ENCODE measurements at places on chromosomes 5 and 9.

DNA sequence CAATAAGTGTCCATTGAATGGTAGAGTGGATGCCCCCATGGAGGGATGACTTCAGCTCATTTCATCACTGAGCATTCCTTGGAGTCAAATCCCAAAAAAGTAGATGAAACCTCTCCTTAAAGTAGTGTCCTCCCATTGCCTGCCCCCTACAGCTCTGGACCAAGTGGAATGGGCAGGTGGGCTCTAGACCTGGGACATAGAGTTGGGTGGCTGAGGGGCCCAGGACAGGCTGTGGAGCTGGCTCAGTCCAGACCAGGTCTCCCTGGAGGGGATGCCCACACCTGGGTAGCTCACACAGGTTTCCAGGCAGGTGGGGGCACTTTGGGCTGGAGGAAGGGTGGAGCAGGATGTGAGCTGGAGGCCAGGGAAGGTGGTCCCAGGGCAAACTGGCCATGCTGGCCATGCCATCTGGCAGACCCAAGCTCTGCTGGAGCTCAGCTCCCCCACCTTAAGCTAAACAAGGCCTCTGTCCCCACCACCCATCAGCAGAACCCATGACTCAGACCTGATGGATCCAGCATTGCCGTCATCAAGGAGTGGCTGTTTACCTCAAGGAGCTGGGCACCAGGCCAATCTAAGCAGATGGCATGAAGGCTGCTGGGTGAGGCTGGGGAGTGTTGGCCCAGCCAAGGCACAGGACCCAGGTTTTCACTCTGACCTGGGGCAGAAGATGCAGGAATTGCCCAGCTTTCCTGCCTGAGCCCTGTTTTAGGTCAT lies 6.2 kb upstream of the SPINK4 start:
- no peak for DNase-seq

- no peak for DNase-seq
Observed at GRCh38 chr5:112200131-112200530, 218.9 kb downstream of the EPB41L4A start.

DNA sequence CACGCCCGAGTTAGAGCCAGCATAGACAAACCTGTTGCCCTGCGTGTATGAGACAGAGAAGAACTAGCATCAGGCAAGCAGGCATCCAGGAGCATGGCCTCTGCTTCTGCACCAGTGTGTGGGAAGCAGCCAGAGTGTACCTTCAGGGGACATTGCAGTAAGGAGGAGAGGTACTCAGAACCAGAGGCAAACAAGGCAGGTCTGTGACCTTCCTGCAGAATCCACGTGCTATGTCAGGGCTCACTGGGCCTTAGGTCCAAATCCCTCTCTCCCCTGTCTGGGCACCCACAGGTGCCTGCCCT lies 63.0 kb downstream of the SECISBP2 start:
- DNase-seq = no peak

DNA sequence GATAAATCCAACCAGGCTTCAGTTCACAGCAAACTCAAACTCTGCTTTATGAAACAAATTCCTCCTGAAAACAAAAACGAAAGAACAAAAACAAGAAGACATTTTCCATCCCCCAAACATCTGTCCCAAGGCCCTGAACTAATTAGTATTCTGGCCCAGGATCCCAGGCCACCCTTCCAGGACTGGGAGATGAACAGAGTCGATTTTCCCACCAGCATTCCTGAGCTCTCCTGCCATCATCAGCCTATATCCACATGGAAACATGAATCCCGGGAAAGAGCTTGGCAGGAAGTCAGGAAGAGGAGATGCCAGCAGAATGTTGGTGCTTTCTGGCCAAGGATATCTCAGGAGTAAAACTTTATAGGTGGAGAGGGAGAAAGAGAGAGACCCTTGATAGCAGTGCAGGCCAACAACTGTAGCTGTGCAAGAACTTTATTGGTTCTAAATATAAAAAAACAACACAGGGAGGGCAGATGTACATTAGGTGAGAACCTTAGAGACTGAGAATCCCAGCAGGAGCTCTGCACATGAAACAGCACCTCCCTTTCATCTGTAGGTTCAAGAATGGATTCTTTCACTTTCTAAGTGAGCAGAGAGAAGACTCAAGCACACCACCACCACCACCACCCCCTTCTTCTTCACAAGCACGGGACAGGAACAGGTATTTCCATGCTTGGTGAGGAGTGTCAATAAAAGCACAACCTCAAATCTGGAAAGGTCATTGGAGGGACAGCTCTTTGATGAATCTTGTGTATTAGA lies 190.7 kb upstream of the TAS2R1 start:
- no peak for DNase-seq

- no peak for DNase-seq
Observed at GRCh38 chr9:124834591-124834990, 18.7 kb upstream of the WDR38 start.

- DNase-seq = no peak
Observed at GRCh38 chr5:15683332-15683731, 183.4 kb downstream of the FBXL7 start.

DNA sequence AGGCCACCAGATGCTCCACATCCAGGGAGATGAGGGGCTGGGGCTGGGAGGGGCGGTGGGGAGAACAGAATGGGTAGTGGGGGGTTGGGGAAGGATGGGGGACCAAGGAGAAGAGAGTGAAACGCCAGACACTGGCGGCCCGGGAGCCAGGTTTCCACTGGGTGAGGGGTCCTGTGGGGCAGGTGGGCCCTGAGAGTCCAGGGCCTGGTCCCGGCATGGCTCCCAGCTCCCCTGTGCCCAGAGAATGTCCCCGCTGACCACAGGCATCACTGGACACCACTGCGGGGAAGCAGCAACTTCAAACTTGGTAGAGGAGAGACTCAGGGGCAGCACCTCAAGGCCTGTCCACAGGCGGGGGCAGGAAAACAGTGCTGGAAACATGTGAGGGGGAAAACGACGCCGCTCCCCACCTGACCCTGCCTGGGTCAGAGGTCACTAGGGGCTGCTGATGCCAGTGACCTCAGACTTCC lies 13.2 kb downstream of the NINJ1 start:
- no peak for DNase-seq

DNA sequence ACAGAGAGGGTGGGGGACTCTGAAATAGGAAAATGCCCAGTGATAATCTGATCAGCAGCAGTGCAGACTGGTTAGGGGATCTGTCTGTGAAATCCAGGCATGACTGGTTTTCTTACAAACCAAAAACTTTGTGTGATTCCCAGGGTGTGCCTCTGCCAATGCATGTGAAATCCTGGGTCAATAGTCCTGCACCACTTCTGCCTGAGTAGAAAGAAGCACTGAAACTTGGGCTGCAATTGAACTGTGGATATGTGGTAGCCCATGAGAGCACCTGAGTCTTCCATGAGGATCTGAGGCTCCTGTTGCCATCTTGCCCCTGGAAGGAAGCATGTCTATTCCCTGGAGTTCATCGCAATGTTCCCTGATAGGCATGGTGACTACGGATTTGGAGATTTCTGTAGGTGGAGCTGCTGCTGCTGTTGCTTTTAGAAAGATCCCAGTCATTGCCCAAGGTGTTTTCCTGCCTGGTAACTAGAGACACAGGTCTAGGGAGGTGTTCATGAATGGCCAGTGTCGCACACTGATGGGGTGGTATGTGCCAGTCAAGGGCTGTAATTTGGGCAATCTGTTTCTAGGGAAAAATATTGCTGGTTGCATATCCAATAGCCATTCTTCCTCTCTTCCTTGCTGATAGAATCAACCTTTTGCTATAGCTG lies 146.7 kb downstream of the CARTPT start:
- no peak for DNase-seq

DNA sequence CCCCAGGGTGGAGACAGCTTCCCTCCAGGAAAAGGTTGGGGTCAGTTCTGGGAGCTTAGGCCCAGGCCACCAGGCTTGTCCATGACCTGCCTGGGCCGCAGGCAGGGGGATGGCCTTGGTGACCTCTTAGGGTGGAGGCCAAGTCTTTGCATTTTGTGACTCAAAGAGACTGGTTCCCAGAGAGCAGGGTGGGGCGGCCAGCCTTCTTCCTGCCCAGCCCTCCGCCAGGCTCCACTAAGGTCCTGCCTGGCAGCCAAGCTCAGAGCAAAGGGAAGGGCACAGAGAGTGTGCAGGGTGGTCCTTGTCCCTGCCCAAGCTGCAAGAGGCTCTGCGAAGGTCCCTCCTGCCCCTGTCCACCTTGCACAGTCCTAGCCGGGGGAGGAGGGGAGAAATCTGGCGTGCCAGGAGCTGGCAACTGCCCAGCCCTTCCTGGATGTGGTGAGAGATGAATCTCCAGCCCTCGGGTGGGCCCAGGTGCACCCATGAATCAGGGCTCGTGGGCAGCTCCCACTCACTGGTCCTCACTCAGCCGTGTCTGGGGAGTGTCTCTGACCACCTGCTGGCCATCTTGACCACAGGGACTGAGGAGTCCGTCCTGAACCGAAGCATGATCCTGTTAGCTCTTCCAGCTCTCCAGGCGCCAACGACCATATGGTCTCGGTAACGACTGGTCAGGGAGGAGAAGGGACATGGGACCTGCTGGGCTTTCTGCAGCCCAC lies 2.3 kb upstream of the PTGDS start:
- peak; percentile 45 for DNase-seq

DNA sequence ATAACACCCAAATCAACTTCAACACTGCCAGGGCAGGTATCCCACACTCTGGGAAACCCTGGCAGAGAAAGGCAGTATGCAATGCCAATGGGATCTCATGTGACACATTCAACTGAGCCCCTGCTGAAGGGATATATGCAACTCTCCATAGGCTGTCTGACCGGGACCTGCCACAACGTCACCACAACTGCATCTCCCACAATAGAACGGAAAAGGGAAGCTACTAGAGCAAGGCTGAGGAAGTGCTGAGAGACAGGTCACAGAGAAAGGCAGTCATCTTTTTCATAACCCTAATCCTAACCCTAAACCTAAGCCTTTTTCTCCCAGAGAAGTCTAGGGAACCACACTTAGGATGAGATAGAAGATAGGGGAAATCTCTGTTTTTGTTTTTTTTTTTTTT lies 345.9 kb upstream of the CD180 start:
- DNase-seq = no peak
